ENCODE measurements at places on chromosomes 1 and 21.

GRCh38 chr1:172941471-172941870, 109.3 kb downstream of the TNFSF18 start:
- DNase-seq: no peak

GRCh38 chr1:168520052-168520751, 23.6 kb downstream of the XCL2 start:
- peak; percentile 41 for DNase-seq

DNA sequence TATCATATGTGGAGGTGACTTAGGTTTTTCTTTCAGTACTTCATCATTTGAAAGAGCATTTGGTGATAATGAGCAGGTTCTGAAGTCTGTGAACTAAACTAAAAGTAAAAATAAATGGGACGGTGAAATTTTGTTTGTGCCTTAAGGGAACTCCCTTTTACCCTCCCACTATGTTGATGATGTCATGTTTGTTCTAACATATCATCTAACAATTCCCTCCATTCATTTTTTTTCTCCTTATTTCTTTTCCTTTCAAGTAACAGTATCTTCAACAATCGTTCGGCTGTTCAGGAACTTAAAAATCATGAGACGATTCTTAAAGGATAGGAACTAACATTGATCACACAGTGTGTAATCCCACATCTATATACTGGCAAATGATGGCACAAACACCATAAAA, 30.0 kb upstream of the IRF2BP2 start:
- no peak for DNase-seq

DNA sequence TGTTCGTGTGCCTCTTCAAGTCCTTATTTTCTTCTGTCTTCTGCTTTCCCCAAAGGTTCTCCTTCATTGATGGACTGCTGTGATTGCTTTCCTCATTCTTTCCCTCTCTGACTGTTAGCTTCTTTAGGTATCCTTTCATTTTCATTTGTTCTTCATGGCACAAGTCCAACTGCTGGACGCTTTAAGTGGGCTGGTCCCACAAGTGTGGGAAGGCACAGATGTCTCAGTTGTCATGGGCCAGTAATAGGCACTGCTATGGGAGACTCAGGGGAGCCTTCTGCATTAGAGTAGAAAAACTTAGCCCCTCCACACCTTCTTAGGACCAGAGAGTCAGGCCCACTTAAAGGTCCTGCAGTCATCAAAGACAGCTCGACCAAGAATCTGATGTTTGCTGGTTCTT, 122.3 kb upstream of the C1orf105 start:
- DNase-seq: no peak

DNA sequence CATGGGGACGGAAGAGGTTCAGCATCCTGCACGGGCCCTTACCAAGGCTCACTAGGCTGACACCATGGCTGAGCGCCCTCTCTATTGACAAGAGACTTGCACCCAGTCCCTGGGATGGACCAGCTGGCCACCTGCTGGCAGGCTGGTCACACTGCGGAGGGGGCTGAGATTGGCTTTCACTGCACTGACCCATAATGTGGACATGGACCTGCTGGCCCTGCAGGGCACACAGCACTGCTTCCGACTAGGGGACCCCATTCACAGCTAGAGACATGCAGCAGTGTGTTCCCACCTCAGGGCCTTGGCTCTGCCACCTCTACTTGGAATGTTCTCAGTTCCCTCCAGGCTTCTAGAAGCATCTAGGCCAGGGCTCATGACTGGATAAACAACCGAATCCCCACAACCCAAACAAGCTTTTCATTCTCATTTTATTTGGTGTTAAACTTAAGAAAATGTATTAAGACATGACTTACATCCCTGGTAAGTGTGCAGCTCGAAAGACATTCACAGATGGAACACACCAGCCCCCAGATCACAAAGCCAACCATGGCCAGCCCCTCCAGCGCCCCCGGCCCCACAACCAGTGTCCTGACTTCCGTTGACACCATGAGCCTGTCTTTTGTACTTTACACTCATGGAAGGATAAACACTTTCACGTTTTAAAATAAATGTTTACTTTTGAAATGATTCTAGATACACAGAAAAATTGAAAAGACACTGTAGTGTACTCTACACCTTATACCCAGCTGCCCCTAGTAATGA, 9.3 kb upstream of the SRARP start:
- DNase-seq: no peak

DNA sequence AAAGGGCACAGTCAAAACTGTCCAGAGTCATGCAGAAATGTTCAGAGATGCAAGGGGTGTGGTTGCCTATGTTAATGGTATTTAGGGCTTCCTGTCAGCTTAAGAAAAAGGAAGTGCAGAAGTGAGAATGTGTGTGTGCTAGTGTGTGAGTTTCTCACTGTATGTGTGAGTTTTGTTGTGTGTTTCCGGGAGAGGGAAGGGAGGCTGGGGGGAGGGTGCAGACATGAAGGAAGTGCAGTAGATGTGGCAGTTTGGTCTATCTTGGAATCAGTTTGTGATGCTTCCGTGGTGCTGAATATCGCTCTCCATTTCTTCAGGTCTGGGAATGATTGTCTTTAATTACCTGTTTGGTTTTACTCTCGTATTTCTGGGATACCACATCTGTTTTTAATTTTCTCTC, 16.5 kb upstream of the ATP6V1G3 start:
- peak; percentile 43 for DNase-seq

- DNase-seq: no peak
Observed at GRCh38 chr1:25556791-25557476, 13.5 kb downstream of the LDLRAP1 start.

DNA sequence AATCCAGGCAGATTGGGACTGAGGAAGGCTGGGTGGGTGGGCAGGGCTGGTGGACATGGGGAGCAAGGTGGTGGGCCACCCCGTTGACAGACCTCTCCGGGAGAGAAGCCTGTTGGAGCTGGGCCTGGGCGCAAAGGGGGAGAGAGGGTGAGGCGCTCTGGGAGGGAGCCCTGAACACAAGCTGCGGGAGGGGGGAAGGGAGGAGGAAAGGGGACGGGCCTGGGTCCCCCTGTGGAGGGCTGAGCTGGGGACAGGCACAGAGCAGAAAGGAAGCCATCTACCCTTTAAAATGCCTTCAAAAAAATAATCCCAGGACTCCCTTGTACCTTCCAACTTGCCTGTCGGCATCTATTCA, 161.8 kb downstream of the PSMG1 start:
- DNase-seq: no peak

- no peak for DNase-seq
Observed at GRCh38 chr1:4880626-4881025, 226.2 kb downstream of the AJAP1 start.

DNA sequence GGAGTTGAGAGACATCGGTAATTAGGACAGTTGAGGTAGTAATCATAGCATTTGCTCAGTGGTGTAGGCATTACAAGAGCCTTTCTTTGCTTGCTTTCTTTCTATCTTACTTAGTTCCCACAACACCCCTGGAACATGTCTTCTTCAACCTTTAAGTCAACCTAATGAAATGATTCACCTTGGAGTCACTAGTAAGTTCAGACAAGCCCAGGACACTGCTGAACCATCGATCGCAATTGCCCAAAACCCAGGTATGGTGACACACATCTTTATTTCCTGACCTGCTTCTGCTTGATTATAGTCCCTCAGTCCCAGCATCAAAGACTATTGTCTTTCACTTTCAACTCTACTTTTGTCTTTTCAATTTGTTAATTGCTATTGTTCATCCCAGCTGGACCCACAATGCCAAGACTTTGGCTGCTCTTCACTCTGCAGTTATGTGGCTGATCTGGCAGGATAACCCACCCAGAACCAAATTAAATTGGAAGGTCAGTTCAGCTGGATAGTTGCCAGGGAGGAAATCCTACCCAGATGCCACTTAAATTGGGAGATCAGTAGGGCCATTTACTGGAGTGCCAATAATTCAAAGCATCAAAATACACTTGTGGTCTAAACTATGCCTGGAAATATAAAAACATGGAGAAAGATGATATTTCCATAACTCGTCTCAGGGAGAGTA, 272.9 kb downstream of the RWDD3 start:
- DNase-seq: no peak

DNA sequence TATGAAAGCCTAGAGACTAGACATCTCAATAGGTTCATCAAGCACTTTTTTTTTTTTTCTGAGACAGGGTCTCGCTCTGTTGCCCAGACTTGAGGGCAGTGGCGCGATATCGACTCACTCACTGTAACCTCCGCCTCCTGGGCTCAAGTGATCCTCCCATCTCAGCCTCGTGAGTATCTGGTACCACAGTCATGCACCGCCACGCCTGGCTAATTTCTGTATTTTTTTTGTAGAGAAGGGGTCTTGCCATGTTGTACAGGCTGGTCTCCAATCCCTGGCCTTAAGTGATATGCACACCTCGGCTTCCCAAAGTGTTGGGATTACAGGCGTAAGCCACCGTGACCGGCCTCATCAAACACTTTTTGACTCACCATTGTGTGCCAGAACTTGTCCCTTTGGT, 613 bp upstream of the GPATCH4 start:
- DNase-seq: no peak

DNA sequence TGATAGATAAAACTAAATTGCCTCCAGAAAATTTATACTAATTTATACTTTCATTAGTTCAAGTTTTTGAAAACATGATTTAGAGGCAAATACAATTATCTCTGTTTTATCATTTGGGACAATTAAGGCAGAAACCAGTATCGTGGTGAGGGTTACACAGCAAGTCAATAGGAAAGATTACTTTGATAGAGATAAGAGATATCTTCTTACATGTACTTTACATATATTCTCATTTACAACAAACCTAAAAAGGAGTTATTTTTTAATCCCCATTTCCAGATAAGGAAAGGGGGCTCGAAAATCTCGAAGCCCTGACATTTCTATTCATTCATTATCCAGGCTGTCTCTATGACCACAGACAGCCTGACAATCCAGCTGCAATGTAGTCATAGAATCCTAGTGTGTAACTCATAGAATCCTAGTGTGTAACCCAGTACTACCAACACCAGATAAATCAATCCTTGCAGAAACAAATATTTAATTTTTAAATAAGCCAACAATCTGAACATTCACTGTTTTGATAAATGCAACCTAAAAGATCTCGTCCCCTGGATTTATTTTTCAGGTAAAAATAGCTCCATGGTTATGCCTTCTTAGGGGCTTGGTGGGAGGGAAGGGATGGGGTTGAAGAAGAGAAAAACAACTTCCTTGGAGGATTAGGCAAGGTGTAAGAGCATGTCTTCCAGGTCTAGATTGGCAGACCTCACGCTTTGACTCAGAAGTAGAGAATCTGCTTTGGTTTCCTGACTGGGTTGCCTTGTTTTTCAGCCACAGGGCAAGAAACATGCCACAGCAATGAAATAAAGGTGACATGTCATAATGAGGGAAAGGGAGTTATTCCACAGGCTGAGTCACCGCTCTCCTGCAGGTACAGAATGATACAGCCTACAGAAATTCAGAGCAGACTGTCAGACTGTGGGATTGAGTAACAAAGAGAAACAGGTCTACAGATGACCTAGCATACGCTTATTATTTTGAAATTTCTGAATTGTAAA, 45.6 kb downstream of the IRF2BP2 start:
- DNase-seq: no peak

GRCh38 chr1:223748773-223749733, 36.7 kb downstream of the CAPN2 start:
- peak; percentile 47 for DNase-seq

DNA sequence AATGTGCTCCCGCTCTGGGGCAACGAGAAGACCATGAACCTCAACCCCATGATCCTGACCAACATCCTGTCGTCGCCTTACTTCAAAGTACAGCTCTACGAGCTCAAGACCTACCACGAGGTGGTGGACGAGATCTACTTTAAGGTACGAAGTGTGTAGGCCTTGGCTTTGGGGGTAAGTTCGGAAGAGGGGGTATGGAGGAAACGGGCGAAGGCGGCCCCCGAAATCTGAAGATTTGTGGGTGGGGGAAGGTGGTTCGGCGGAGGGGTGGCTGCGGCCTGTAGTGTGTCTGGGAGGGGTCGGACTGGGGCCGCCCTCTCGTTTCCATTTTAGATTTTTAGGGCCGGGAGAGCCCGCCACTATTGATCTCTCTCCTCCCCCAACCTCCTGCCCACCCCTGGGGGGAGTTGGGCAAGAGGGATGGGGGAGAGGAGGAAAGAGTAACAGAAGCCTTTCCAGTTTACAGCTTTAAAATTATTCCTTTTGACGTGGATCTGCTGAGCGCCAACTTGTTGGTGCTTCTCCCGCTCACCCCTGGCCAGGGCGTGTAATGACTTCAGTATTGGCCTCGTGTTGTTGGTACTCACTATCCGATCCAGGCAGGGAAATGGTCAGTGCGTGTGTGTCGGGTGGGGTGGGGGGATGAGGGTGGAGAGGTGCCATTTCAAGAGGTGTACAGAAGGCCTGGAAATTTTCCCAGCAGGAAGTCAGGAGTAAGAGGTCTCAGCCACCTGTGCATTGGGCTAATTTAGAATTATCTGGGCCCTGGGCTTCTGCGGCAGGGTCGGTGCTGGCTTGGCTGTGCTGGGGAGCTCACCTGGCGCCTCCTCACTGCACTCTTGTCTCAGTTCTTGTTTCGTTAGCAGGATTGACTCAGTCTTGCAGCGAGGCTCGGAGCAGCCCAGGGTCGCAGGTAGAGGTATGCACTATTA, 880 bp downstream of the PRPF38B start:
- DNase-seq: peak; percentile 55

DNA sequence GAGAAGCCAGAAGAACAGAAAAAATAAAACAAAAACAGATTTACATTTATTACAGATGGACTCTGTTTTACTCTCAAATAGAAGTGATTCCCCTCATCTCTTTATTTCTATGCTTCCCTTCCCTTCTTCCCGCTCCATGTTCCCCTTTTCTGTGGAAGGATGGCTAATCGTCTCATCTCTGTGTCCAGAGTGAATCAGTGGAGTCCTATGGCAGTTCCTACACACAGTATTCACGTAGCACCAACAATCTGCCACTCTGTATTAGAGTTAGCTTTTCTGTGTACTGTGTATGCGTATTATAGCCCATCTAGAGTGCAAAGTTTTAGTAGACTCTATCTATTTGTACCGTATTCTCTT, 6.8 kb upstream of the ERO1B start:
- no peak for DNase-seq

DNA sequence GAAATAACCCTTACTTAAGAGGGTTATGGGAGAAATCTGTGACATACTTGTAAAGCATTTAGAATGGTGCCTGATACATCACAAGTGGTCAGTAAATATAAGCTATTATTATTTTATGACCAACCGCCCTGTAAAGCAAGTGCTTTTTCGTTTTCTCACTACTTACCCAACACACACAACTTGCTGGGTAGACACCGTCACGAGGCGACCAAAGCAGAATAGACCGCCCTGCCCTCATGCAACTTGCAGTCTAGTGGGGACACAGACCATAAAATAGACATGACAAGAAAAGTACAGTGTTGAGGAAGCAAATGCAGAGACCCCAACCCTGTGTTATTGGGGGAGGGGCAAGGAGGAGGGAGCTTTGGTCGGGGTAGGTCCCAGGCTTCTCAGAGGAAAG, 744 bp upstream of the IGSF3 start:
- DNase-seq: no peak
